IPS-NIHi11 (cell line): ENCODE measurements at places on chromosomes 3 and 15.

DNA sequence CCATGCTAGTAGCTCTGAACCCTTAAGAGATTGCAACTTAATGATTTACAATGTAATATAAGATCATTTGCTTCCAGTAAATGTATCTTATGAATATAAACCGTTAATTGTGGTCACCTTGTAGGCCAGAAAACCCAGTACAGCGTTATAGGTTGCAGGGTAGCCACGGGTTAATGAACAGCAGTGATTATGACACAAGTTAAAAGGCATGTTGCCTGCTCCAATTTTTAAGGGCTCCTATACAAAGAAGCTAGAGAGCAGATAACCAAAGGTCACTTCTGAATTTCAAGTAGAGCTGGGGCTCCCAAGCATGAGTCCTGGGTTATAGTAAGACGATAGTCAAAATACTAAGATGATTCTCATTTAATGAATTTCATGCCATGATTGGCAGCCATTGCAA is 13.5 kb downstream of the GUCA1C start:
- DNase-seq: no peak

DNA sequence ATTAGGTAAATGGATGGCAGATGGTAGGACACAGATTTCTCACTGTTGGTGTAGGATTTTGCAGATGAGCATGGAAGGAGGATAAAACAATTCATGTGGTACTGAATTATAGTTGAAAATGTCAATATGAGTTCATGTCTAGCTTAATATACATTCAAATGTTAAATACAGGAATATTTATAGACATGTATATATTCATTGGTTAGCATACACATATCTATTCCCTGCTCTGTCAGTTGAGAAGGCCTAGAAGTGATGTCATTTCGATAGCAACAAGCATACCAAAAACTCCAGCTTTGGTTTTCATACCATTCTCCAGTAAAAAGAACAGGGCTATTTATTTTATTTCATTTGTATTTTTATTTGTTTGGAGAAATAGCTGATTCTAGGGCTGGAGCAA is 497.1 kb downstream of the EPHB1 start:
- DNase-seq: no peak

DNA sequence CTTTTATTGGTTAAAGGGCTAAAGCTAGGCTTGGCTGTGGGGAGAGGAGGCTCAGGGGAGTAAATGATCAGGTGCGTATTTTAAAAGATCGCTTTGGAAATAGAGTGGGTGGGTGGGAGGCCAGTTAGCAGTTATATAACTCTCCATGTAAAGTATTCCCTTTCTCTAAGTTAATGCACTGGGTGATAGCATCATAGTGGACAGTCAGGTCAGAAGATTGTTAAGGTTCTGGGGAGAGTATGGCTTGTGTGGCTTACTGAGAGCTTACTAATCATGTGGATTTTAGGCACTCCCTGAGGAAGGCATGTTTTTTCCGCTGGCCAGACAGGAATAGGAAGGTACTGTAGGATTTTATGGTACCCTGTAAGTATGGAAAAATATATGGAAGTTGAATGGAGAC is 6.3 kb upstream of the EIF3J start:
- no peak for DNase-seq

DNA sequence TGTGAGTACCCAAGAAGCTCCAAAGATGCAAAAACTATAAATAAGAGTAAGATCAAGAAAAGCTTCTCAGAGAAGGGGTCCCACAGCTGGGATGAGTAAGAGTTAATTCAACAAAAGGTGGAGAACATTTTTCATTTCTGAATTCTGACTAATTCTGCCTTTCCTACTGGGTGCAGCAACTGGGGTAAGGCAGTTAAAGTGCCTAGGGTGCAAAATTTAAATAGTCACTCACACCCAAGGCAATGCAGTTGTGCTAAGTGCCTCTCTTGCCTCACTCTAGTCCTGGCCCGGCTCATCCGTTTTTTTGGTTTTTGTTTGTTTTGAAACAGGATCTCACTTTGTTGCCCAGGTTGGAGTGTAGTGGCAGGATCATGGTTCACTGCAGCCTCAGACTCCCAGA is 240.2 kb downstream of the TP63 start:
- DNase-seq: no peak

DNA sequence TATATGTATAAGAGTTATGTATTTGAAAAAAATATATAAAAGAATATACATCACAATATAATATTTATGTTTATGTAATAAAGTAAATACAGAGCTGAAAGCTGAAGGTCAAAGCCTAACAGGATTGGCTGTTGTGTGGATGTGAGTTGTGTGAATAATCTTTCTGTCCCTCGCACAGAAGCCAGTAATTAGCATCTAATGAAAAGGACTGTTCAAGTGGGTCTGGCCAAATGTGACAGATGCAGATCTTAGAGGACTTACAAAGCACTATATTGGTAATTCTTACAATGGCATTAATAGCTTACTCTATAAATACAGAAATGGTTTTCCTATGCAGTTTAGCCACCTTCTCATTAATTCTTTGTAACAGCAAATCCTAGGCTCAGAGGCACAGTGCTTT is 2.4 kb downstream of the MKRN3 start:
- DNase-seq: no peak

GRCh38 chr3:17831366-17831765 is 88.9 kb upstream of the TBC1D5 start:
- no peak for DNase-seq

GRCh38 chr3:141767066-141767465 is 3.9 kb downstream of the GRK7 start:
- no peak for DNase-seq

GRCh38 chr3:126963261-126964190 is 19.4 kb upstream of the PLXNA1 start:
- DNase-seq: no peak

DNA sequence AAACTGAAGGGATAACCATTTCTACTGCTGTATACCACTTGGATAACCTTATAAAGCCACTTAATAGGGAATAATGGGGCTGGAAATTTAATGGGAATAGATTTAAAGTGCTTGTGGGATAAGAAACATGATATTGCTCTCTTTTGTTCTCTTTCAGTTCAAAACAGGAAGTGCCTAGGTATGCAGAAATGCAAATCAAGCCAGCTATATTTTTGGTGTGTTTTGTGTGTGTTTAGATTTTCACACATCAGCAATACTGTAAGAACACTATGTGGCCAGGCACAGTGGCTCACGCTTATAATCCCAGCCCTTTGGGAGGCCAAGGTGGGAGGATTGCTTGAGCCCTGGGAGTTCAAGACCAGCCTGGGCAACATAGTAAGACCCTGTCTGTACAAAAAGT is 442.3 kb upstream of the TPRG1 start:
- no peak for DNase-seq

DNA sequence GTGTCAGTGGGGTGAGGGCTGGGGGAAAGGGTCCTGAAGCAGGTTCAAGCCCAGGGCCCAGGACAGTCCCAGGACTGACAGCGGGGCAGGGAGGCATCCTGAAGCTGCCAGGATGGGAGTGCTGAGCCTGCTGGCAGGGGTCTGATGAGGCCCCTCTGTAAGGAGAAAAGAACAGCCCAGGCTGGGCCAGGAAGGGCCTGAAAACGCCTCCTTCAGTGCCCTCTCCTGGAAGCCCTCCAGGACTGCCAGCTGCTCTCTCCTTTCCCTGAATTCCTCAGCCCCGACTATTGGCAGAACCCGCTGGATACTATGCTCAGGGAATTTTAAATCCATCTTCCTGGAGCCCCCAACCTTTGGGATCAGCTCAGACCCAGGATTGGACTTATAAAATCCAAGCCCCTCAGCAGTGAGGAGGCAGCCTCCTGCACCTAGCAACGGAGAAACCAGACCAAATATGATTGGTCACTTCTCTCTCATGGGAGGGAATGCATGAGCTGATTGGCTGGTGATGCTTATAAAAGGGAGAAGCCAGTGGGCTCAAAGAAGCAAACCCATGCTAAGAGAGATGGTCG is 203.5 kb upstream of the LINGO1 start:
- peak; percentile 93 for DNase-seq

GRCh38 chr3:41863024-41863423 is 98.9 kb downstream of the ULK4 start:
- DNase-seq: peak; percentile 27
